ENCODE measurements at places on chromosomes 6 and 20.

- DNase-seq, result no peak
These were observed 23.7 kb upstream of the TMEM14A start for GRCh38 chr6:52647199-52647598.

- DNase-seq, result no peak
These were observed 10.9 kb upstream of the E2F1 start for GRCh38 chr20:33697129-33697528.

- peak; percentile 40 for DNase-seq
These were observed 167.3 kb upstream of the GMDS start for GRCh38 chr6:2412731-2413130.

DNA sequence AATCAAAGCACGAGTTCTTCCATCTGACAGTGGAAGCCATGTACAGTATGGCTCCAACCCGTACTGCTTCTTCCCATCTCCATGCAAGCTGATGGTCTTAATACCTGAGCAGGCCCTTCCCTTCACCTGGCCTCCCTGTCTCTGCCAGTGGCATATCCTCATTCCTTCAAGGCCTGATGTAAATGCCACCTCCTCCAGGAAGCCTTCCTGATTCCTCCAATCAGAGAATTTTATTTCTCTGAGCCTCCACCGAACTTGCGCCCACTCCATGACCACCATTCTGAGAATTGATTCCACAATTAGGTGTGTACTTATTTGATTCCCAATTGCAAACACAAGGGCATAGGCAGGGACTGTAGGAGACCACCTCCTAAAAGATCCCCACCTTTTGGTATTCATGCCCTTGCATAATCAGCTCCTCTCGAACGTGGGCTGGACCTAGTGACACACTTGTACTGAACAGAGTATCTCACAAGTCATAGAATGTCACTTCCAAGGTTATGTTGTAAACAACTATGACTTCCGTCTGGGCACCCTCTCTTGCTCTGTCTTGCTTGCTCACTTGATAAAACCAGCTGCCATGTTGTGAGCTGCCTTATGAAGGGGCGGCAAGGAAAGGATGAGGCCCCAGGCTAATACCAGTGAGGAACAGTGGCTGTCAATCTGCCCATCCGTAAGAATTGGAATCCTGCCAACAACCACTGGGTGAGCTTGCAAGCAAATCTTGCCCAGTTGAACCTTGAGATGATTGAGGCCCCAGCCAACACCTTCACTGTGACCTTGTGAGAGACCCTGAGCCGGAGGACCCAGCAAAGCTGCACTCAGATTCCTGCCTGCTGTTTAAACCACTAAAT, 38.8 kb downstream of the CPNE5 start:
- DNase-seq, result no peak

DNA sequence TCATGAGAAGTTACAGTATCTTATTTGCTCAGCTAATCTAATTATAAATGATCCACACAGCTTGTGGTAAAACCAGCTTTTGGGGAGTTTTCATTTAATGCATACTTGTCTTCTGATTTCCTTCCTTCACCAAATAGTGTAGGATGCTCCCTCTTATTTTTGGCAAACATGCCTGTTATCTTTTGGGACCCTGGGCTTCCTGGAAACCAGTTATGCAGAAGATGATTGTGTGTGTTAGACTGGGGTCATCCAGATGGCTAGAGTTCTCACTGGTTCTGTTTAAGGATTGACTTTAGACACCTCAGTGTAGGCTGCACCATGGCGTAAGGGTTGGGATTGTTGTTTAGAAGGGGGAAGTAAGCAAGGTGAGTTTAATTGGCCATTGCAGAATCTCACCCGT, 61.3 kb downstream of the PTPN1 start:
- no peak for DNase-seq

DNA sequence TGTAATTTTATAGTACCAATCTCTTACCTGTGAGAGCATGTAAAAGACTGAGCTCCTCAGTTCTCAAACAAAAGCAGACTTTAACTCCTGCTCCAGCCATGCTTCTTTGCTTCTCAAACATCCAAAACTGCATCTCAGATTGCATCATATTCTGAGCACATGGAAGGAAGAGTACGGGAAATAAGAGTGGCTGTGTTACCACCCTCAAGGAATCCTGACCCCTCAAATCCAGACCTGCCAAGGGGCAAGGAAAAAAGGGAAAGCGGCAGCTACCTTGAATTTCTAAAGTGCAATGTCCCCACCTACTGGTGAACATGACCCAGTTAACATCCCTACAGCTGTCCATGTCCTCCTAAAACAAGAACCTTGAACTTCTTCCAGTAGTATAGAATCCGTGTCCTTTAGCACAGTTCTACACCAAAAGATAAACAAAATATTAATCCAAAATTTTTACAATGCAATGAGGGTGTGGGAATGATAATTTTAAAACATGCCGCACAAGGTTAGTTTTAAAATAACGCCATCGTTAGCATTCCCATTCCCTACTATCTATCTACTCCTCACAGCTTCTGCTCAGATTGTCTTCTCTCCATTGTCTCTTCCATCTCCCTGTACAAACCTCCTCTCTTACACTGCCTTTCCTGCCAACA, 34.1 kb upstream of the HLA-DQB1 start:
- peak; percentile 39 for DNase-seq

- no peak for DNase-seq
These were observed 32.7 kb upstream of the ATXN1 start for GRCh38 chr6:16793828-16794412.

GRCh38 chr20:3105256-3106137, 21.0 kb upstream of the AVP start:
- no peak for DNase-seq

DNA sequence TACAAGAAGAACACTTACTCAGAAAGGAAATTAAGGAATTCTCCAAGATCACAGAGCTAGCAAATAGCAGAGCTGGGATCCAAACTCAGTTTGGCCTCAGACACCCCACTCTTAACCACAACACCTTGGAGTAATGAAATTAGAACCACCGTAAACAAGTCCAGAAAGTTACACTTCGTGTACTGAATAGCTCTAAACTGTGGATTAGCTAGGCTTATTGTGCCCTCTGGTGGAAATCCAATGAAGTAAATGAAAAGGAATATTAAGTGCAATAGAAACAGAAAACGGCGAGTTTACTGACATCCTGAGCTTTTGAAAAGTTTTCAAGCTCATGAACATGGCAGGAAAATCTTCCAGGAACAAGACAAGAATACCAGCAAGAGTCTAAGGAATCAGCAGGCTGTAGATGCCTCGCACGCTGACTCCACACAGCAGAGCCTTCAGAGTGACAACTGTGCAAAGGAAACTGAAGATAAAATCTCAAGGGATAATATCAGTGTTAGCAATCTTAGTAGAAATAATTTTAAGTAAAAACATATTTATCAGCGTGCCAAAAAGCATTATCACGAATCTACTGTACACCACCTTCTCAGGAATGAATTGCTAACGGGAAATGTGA, 34.6 kb downstream of the FBXO5 start:
- peak; percentile 9 for DNase-seq

- peak; percentile 70 for DNase-seq
These were observed 366.7 kb downstream of the SYNE1 start for GRCh38 chr6:152270301-152270925.

DNA sequence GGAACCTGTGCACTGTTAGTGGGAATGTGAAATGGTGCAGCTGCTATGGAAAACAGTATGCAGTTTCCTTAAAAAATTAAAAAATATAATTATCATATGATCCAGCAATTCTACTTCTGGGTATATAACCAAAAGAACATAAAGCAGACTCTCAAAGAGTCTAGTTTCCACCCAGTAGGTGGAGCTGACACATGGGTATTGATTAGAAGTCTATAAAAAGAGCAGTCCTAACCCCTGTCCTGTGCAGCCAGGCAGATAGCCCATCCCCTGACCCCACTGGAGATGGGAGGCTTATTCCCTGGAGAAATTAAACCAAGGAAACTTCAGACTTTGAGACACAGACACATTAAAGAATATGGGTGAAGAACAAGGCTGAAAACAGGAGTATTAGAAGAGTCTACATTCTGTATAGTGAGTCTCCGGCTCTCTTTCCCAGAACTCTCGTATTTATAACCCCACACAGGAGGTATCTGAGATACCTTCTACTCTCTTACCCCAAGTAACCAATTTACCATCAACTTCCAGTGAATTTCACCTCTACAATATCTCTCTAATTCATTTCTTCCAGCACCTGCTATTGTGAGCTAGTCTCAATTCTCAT, 92.3 kb downstream of the SEL1L2 start:
- DNase-seq, result no peak

DNA sequence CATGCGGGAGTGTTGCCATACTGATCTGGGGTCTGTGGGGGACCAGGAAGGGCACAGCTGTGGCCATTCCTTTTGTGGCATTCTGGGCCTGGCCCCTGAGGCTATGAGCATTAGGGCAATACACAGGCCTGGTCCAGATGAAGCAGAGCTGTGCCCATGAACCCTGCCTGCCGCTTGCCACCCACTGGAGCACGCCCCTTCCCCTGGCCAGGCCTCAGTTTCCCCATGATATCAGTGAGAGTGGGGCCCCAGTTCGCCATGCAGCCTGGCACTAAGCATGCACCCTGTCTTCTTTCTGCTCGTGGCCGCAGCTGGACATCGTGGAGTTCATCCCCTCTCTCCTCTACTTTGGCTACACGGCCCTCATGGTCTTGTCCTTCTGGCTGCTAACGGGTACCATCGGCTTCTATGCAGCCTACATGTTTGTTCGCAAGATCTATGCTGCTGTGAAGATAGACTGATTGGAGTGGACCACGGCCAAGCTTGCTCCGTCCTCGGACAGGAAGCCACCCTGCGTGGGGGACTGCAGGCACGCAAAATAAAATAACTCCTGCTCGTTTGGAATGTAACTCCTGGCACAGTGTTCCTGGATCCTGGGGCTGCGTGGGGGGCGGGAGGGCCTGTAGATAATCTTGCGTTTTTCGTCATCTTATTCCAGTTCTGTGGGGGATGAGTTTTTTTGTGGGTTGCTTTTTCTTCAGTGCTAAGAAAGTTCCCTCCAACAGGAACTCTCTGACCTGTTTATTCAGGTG, 42.4 kb downstream of the PLAGL2 start:
- DNase-seq, result peak; percentile 81

DNA sequence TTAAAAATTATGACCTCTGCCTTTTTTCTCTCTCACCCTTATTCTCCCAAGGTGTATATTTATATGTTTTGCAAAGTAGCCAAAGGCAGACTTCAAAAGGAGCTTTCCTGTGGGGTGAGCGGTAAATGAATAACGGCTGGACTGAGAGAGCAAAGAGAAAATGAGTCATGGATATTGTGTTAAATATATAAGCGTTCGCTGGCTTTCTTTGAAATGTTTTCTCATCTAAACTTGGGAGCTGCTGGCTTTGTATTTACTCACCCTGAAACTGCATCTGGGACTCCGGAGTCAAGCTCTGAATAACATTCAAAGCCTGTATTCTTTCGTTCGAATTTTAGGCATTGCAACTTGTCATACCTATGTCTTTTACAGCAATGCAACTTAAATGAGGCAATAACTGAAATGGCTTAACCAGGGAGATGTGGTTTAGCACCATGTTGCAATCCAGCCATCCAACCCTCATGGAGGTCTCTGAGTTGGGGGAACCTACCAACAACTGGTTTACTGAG, 32.0 kb downstream of the ATXN1 start:
- no peak for DNase-seq

- DNase-seq, result no peak
These were observed 13.8 kb downstream of the UNC93A start for GRCh38 chr6:167304912-167305311.

GRCh38 chr20:11041396-11041795, 367.6 kb upstream of the JAG1 start:
- peak; percentile 14 for DNase-seq

DNA sequence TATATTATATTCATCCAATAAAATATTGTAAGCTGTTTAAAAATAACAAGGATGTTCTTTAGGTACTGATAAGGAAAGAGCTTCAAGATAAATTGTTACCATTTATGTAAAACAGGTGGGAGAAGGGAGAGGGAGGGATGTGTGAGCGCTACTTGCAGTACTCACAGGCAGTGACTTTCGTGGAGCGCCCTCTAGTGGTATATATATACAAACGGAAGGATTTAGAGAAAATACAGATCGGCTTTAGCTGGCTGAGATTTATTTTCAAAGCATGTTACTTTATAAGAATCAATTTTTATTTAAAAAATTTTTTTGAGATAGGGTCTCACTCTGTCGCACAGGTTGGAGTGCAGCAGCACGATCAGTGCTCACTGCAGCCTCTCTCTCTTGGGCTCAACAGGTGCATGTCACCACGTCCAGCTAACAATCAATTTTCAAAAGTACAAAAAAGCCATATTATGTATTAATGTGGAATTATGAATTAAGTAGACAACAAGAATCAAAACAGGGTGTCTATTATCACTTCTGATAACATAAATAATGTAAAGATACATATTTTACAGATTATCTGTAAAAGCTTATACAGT, 3.3 kb upstream of the MOG start:
- peak; percentile 41 for DNase-seq

DNA sequence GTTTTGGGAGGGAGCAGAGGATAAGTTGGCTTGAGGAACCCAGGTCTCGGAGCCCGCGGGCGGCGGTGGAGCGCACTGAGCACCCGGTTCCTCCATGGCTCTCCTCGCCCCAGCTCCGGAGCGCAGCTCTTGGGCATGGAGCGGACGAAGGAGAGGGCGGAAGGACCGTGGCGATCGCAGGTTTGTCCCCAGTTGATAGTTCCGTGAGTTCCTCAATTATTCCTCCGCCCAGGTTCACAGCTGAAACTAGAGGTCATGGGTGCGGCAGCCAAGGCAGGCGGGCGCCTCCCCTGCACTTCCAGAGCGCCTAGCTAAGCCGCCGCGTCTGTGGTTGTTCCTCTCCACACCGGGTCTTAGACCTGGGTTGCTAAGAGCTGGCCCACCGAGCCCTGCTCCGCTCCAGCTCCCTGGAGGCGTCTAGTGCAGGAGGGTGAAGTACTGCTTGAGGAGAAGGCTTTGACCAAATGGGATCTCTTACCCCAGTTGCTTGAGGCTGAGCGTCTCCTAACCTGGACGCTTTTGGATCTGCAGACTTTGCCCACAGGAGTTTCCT, at the start of gene HTR1B:
HTR1B (minus strand) TSS at position 184 of the 553 bp plus-strand sequence; CDS start at position 96, 88 bp downstream.
- no peak for DNase-seq

DNA sequence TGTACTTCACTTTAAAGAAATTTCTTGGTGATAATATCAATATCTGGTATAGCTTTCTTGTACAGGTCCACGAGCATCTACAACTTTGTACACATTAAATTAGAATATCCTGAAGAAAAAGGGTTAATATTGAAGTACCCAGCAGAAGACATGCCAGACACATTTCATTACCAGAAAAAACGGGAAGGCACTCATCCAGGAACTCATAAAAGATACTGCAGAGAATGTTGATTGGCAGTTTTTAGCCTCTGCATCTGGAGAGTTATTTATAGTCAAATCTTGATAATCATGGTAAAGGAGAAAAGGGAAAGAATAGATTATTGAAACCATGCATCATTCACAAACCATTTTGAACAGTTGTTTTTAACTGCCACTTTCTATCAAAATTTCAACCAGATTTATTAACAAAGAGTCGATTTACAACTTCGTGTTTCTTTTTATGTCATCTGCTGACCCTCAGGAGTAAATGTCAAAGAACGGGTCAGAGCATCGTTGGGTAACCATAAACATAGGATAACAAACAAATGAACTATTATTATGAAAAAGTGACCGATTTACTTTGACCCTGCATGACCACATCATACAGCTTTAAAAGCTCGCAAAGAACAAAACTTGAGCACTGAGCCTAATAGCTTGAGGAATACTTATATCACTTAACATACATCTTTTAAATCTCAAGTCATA, 229.2 kb upstream of the SGK1 start:
- DNase-seq, result no peak

All from NCI-H226 (cell line).